ENCODE measurements at places on chromosomes 4 and X. TPM values are rescaled to one million over a fixed set of nuclear protein-coding genes. Genes with fewer than 3 reads are reported as not detected.

DNA sequence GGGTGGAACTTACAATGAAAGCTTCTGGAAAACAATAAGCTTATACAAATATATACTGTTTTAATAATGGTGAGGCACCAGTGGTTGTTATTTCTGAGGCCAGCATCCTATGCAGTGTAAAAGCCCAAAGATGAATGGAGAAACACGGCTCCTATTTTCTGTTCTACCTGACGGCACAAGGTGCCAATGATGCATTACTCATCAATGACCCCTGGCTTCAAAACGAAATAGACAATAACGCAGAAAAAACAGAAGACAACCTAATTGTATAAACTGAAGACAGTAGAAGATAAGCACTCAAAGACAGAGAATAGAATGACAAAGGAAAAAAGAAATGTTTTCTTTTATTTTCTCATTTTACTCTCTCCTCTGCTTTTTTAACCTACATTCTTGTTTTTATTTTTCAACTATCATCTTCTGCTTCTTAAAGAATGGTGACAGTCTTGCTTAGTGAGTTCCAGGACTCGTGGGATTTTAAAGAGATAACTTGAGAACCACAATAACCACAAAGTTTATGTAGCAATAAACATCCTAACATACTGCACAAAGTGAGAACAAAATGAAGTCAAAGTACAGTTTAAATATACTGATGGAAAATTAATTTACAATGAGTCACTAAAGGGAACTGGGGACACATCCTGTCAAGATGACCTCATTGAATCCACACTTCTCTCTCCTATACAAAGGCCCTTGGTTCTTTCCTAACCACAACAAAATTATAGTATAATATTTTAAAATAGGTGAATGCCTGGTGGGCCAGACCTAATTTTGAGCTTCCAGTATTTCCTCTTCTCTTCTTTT is 169.8 kb downstream of the BTC start:
- no peak overlapping the region for H3K4me3 ChIP-seq
- no peak for DNase-seq
- no peaks in the 10 kb centered on the region for H3K27me3 ChIP-seq
- H3K36me3 ChIP-seq = no peaks in the 10 kb centered on the region
- H3K4me1 ChIP-seq = no peaks in the 10 kb centered on the region

DNA sequence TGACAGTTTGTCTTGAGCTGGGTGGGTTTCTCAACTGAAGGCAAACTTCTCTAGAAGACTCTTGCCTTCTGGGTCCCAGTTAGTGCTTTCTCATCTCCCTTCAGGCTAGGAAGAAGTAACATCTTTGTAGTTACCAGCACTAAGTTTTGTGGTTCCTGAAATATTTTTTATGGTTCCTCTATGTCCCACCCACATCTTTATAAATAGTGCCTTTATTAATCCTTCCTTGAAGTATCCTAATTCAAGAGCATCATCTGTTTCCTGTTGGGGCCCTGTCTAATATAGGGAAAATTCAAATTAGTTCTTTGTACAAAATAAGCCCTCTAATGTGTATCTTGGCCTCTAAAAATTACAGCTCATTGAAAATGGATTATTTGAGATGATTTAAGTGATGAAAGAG is 147.4 kb upstream of the MAOA start:
- DNase-seq = no peak
- no peak overlapping the region for H3K27ac ChIP-seq
- H3K4me3 ChIP-seq = no peak overlapping the region
- no peaks in the 10 kb centered on the region for H3K36me3 ChIP-seq
- H3K4me1 ChIP-seq = no peaks in the 10 kb centered on the region
- H3K27me3 ChIP-seq = no peaks in the 10 kb centered on the region

- H3K36me3 ChIP-seq = no peaks in the 10 kb centered on the region
- peaks cover 4% of the 10 kb centered on the region for H3K4me1 ChIP-seq
- H3K27ac ChIP-seq = no peak within 1 kb of the TSS
- DNase-seq = peak; percentile 72
- no peak within 1 kb of the TSS for H3K4me3 ChIP-seq
Observed at GRCh38 chr4:38782452-38783108, at the start of gene TLR10. Gene TLR10, minus strand, starts transcription at chr4:38782990. Its CDS starts 7,400 bp downstream, at chr4:38775590.

DNA sequence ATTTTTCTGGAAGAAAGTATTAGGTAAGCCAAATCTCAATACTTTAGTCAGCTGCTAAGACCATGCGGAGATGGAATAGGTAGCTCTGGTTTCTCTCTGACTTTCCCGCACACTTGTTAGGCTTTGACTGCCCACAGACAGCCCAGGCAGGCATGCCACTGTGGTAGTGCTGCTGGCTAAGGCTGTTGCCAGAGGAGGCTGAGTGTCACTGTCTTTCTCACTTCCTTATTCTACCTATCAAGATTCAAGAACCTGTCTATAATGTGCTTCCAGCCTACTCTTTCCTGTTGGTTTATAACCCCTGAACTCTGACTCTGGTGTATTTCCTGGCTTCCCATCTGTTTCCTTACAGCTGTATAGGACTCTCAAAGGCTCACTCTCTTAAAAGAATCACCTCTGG is 81.8 kb upstream of the TRPC5 start:
- no peaks in the 10 kb centered on the region for H3K4me1 ChIP-seq
- H3K27me3 ChIP-seq = no peaks in the 10 kb centered on the region
- H3K4me3 ChIP-seq = no peak overlapping the region
- no peaks in the 10 kb centered on the region for H3K36me3 ChIP-seq
- no peak for DNase-seq

The HGFAC gene
- 0.75 TPM for total RNA-seq

The CDKL2 gene
- total RNA-seq = 0.92 TPM

DNA sequence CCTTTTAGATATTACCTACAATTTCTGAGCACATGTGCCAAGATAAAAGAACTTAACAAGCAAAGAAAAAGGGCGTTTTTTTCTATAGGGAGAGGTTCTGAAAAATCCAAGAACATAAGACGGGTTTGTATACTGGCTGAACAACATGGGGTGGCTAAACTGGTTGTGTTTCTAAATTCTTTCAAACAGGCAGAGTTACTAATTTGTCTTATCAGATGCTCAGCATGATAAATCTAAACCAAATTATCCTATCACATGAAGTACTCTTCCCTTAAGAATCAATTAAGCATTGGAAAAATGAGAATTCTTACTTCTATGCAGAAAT is 45.4 kb upstream of the PGM2 start:
- H3K27me3 ChIP-seq = no peaks in the 10 kb centered on the region
- H3K36me3 ChIP-seq = no peaks in the 10 kb centered on the region
- H3K4me3 ChIP-seq = no peak overlapping the region
- DNase-seq = no peak
- peaks cover 20% of the 10 kb centered on the region for H3K4me1 ChIP-seq

The RASL11B gene
- total RNA-seq = 0.31 TPM

DNA sequence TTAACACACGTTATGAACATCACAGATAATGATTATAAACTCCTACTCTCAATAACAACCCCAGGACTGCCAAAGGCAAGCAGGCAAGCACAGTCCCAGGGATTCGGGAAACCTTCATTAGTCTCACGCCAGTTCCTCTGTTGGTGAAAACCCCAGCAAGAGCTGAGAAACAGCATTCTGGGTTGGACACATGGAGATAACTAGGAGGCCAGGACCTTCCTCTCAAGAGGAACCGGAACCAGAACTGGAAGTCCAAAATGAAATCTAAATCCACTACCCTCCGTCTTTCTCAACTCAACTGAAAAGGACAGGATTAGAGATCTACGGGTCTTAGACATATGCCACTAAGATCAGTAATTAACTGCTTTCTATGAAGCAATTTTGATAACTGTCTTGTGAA is 3.8 kb downstream of the VEGFC start:
- DNase-seq = no peak
- H3K4me1 ChIP-seq = peaks cover 2% of the 10 kb centered on the region
- no peak overlapping the region for H3K27ac ChIP-seq
- H3K4me3 ChIP-seq = no peak overlapping the region
- H3K36me3 ChIP-seq = no peaks in the 10 kb centered on the region
